IPS-NIHi11 (cell line): ENCODE measurements at places on chromosomes 12 and 14.

DNA sequence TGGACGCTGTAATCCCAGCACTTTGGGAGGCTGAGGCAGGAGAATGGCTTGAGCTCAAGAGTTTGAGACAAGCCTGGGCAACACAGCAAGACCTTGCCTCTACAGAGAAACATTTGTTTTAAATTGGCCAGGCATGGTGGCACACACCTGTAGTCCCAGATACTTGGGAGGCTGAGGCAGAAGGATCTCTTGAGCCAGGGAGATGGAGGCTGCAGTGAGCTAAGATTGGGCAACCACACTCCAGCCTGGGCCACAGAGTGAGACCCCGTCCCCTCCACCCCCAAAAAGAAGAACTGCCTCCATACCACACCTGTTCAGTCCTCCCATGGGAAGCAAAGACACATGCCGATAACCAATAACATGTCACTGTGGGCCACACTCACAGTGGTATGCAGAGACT is 19.2 kb downstream of the CCDC85C start:
- no peak for DNase-seq

GRCh38 chr12:96208346-96208745 is 14.2 kb downstream of the ELK3 start:
- DNase-seq = no peak

DNA sequence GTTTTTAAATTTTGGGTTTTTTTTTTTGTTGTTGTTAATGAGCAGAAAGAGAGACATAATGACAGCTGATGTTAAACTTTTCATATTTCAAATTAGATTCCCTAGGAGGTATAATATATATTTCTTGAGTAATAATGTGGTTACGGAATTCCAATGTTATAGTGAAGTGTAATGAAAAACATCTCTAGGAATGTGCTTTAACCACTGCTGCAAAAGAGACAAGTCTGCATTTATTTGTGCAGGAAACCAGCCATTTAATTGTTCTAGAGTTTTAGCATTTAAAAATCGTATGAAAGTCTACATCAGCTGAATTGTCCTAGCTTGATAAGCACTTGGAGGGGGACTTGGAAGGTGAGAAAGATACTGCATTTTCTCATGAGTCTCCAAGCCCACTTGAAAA is 14.3 kb downstream of the SERPINA10 start:
- DNase-seq = no peak

- DNase-seq = no peak
Measured at GRCh38 chr14:68251769-68252100, 432.2 kb downstream of the RAD51B start.

DNA sequence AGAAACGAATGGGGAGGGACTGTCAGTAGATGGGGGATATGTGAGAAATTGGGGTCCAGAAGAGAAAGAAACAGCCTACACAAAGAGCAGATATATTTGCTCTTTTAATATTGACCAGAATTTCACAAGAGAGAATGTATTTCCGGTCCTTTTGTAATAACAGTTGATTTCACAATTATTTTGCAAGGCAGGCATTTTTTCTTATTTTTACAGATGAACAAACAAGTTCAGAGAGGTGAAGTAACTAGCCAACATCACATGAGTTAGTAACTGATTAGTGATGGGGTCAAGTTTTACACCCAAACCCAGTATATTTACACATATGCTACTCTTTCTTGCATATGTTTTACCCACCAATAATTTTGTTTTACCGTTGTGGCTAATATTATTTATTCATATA is 188.2 kb downstream of the NAV3 start:
- DNase-seq = no peak

DNA sequence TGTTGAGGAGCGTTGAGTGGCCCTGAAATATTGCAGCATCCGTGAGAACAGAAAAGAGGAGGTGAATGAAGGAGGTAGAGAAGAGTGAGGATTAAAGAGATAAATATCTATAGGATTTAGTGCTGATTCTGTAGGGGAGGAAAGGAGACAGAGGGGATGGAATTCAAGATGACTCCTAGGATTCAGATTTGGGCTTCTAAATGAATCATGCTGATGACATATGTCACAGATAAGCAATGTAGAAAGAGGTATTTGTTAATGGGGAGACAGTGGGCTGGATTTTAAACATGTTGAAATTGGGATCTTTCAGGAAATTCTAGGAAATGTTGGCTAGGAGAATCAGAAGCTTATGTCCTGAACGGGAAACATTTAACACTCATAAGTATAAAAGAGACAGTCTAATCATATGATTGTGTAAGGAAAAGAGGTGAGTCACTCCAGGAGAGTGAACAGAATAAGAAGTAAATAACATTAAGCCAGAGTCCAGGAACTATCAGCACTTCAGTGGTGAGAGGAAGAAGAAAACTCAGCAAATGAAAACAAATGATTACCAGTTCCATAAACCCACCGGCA is 58.1 kb upstream of the DIO2 start:
- no peak for DNase-seq

DNA sequence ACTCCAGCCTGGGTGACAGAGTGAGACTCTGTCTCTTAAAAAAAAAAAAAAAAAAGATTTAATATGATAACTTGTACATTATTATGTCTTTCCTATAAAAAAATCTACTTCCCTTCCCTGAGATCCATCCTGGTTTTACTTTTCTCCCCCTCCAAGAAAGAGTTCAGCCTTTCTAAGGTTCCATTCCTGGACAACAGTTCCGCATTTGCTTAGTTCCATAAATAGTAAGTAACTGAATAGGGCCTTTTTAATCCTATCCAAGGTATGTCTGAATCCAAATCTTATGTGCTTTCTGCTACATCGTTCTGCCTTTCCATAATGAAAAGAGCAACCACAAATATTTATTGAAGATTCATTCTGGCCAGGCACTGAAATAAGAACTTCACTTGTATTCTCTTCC is 187.8 kb downstream of the DACT1 start:
- no peak for DNase-seq

DNA sequence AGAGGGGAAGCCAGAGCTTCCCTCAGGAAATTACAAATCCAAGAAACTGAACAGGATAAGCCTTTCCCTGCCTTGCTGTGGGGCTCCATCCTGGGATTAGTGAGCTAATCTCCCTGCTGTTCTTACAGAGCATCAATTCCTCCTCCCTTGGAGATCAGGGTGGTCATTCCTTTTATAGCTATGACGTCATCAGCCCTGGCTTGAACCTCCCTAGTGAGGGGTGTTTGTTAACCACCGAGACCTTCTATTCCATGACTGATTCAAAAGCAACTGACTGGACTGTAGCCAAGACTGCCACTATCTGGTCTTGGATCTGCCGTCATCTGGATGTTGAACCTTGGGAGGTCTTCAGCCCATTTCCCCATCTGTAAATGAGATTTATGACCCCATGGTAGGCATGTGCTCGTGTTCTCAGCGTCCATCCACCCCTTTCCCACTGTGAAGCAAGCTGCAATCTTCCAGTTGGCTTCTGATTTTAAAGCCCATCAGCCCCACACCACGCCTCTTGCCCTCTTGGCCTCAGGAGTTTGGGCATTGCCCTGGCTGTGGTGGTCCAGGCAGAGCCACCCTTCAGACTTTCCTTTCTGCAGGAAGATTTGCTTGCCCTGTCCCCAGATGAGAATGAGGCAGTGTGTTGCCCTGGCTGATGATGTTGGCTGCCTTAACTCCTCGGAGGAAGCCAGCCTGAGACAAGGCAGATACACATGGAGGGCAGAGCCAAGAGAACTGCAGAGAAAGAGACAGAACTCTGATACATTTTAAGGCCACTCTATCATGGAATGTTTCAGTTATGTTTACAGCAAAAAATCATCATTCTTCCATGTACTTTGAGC is 59.6 kb upstream of the ACTN1 start:
- no peak for DNase-seq

- DNase-seq = no peak
Measured at GRCh38 chr14:50027816-50028215, 88.6 kb downstream of the VCPKMT start.

DNA sequence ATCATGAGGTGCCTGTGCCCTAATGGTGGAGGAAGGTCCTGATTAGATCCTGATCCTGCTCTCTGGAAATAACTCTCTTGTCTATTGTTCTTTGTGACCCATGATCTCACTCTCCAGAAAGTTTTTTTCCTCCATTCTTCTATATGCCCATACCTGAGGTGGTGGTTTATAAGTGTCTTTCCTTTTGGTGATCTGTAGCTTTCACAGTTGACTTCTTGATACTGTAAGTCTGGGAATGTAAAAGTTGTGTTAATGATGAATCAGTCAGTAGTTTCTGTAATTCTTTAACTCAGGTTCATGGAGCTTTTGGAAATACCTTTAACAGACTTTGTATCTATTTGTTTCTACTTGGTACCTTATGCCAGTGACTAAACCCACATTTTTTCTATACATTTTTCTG is 444.0 kb upstream of the FLRT2 start:
- DNase-seq = no peak

GRCh38 chr12:78191611-78192010 is 360.9 kb downstream of the NAV3 start:
- DNase-seq = no peak

DNA sequence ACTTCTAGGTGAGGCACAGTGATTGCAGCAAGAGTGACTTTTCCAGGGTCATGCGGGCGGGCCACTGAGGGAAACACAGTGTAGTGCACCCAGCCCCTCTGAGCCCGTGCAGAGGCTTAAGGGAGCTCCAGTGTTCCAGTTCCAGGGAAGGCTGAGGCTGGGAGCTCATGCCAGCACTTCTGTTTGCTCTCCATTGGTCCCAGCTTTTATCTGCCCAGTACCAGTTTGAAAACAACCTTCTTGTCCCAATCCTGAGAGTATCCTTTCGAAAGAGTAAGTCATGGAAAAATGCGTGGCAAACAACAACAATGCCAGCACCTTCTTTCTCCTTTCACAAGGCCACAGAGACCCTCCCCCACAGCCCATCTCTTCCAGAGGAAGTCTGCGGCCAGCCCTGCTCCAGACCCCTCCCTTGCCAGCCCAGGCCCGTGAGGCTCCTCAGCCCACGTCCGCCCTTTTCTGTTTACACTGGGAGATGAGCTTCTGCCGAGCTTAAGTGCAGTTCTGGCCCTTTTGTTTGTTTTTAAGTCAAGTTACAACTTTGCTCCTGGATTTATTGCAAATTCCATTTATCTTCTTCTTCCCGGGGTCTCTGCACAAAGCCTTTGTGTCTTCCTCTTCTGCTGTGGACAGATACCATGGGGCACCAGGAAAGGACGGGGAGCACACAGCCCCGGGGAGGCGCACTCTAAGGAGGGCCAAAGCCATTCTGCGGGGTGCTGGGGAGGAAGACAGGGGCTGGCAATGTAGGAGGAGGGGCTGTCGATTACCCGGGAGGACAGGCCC is 185.6 kb downstream of the ZFP36L1 start:
- peak; percentile 61 for DNase-seq
